Stimulated activated CD4-positive, alpha-beta T cell treated with anti-CD3 and anti-CD28 coated beads, Interleukin-15, amount 100 ng/mL, for 48 hours (primary cell): ENCODE measurements at places on chromosomes 3 and 15.

DNA sequence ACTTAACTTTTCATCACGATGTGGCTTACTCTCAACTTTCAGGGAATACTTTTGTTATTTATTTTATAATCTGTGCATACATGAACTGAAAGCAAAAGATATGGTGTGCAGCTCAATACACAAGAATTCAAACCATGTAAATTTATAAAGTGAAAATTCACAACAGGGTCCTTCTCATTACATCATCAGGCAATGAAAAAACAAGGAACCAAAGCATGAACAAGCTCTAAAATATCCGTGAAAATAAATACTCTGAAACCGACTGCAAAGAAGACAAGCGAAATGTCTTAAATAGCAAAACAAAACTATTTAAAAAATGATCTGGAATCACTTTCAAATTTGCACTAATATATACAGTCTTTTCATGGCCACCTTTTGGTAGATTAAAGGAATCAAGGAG is 28.9 kb downstream of the GNB5 start:
- no peak for DNase-seq

DNA sequence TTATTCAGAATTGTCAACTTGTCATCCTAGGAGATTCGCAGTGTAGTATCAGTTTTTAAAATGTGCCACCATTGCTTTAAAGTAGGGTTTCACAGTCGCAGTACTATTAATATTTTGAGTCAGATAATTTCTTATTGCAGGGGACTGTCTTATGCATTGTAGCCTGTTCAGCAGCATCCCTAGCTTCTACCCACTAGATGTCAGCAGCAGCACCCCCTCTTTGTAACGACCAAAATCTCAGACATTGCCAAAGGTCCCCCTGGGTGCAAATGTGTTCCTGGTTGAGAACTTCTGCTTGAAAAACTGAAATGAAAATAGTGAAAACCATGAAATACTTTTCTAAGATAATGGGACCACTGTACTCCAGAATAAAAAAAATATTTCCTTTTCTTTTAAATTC is 474.8 kb downstream of the CNTN3 start:
- DNase-seq = no peak

DNA sequence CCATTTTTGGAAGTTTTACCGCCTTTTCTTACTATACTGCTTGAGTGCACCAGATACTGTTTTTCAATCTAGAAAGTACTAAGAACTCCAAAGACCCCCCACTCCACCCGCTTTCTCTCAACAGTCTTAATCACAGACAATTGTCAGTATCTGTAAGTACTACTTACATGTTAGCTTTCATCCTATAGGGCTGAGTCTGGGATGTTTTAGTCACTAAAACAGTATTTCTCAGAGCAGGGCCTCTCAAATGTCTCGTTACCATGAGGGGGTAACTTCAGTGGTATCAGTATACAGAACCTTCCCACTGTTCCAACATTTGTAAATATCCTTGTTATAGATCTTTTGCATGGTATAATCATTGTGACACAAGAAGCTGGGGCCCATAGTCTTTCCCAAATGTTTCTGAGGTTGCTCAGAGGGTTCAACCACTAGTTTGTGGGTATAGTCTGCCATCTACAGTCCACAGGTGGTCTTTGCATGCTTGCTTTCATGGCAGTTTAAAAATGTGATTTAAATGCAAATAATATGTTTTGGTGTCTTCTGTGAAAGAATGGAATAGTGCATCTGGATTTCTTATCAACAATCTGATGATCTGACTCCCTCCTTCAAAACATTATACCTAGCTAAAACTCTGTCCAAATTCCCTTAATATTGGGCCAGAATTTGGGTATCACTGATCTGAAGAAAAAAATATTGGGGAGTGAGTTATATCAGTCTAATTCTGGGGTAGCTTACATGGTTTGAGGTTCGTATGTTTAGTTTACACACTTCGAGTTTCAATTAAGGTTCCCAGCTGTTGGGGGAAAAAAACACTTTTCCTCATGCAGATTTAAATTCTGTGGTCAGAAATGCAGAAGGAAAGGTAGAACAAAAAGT is 18.0 kb upstream of the DNAJC13 start:
- DNase-seq = no peak

DNA sequence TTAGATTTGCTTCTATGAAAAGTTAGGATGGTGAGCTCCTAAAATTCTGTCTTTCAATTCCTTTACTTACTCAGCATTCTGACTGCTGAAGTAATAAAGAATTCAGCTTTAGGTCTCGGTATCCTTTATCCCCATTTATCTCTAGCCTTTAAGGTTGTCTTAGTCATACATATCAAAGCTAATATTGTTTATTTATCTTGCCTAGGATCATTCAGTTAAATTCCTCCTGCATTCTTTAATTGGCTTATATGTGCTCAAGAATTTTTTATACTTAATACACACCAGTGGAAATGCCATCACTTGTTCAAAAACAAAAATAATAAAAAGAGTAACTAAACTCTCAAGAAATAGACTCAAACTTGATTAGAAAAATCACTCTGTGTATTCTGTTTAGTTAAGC is 507.0 kb downstream of the ZPLD1 start:
- DNase-seq = no peak
